ENCODE measurements at places on chromosomes 11 and 22.

DNA sequence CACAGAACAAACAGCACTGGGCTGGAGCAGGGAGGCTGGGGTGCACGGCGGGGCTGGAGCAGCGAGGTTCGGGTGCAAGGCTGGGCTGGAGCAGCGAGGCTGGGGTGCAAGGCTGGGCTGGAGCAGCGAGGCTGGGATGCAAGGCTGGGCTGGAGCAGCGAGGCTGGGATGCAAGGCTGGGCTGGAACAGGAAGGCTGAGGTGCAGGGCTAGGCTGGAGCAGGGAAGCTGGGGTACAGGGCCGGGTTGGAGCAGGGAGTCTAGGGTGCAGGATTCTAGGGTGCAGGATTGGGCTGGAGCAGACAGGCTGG is 198.5 kb downstream of the BRD1 start:
- DNase-seq: no peak

DNA sequence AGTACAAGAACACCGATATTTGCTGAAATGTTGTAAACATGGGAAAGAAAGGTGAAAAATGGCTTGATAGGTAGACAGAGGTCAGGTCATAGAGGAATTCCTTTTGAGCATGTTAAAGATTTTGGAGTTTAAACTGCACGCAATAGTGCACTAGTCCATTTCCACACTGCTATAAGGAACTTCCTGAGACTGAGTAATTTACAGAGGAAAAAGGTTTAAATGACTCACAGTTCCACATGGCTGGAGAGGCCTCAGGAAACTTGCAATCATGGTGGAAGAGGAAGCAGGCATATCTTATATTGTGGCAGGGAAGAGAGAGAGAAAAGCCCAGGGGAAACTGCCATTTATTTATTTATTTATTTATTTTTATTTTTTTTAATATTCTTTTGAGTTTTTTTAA is 5.0 kb downstream of the OR10A5 start:
- DNase-seq: no peak

DNA sequence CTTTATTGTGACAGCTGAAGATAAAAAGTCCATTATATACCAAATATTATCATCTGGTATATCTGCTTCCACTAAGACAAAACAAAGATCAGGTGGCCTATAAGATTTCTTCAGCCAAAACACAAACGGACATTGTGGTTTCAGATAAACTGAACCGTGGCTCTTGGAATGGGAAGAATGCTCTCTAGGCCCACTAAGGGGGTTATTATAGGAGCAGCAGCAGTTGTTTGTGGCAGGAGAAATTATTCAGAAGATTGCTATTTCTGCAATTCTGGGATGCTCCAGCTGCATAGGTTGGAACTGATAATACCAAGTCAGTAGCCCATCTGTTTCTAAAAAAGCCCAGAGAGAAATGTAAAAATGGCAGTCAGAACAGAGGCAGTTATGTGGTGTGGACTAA is 145.3 kb downstream of the NCAM1 start:
- no peak for DNase-seq

GRCh38 chr11:87634331-87634730 is 540.9 kb downstream of the RAB38 start:
- DNase-seq: no peak

Data from right kidney (tissue), 9 donors.